HCT116 (cell line): ENCODE measurements at places on chromosomes 16 and 17. TPM values are rescaled to one million over a fixed set of nuclear protein-coding genes. Genes with fewer than 3 reads are reported as not detected.
A peak's percentile ranks its signal among the peaks of the same experiment; 100 is the strongest.

GRCh38 chr16:86667035-86667434, 88.7 kb downstream of the FOXL1 start:
- H3K27ac ChIP-seq: no peak overlapping the region
- H3K4me1 ChIP-seq: peaks cover 70% of the 10 kb centered on the region
- H3K27me3 ChIP-seq: no peaks in the 10 kb centered on the region
- DNase-seq: no peak
- H3K4me3 ChIP-seq: no peak overlapping the region

DDX5 gene
- total RNA-seq: 798 TPM

- H3K4me1 ChIP-seq: no peaks in the 10 kb centered on the region
- no peak overlapping the region for H3K27ac ChIP-seq
- no peaks in the 10 kb centered on the region for H3K36me3 ChIP-seq
- H3K27me3 ChIP-seq: no peaks in the 10 kb centered on the region
- no peak overlapping the region for H3K4me3 ChIP-seq
- no peak for DNase-seq
These were observed 372.9 kb downstream of the CDH13 start for GRCh38 chr16:82999711-83000110.

DNA sequence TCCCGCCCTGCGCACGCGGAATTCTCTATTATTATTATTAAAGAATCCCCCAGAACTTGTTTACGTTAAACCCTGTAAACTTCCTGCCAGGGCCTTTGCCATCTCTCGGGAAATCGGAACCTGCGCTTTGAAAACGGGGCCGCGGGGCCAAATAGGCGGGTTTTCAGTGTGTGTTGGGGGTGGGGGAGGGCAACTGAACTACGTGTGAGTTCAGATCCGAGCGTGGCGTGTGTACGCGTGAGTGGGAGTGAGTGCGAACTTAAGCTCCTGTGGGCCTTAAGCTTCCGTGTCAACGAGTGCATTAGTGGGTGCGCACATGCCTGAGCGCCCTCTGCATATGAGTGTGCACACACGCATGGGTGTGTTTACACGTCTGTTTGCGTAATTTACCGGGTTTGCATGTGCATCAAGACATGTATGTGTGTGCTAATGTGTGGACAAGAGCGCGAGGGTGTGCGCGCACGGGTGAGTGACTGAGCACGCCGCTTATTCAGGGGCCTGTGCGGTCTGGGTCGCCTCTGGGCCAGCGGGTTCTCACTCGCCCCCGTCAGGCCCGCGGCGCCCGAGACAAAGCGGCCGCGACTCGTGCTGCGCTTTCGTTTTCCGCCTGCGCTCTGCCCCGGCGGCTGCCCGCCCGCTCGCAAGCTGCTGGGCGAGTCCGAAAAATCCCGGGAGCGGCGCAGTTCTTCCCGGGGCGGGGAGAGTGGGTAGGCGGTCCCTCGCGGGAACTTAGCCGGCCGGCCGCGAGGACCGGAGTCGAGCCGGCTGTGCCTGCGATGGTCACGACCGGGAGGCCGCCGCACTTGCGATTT, 1.2 kb upstream of the FOXF1 start:
- peak; percentile 32 for DNase-seq
- peak overlapping the region; percentile 56 for H3K27ac ChIP-seq
- H3K4me1 ChIP-seq: peaks cover 16% of the 10 kb centered on the region
- peak overlapping the region; percentile 53 for H3K4me3 ChIP-seq

GRCh38 chr16:88904676-88905365, 38.4 kb upstream of the PABPN1L start:
- DNase-seq: no peak
- H3K36me3 ChIP-seq: no peaks in the 10 kb centered on the region
- H3K4me1 ChIP-seq: peaks cover 16% of the 10 kb centered on the region
- no peaks in the 10 kb centered on the region for H3K27me3 ChIP-seq
- no peak overlapping the region for H3K27ac ChIP-seq

DNA sequence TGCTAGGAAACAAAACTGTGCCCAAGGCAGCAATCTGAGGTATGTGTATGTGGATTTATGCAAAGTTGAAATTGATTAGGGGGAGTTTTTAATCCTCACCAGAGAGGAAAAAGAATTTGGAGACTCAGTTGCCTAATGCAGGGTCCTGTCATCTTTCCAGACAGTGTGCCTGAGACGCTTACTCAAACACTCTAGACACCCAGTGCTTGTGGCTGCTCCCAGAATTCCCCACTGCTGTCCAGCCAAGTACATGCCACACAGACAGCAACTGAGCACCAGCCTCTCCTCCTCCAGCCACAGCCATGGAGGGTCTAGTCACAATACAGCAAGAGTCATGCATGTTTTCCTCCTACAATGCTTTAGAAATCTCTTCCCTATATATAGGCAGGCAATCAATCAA, 118.1 kb downstream of the HIC1 start:
- H3K4me3 ChIP-seq: no peak overlapping the region
- DNase-seq: no peak
- no peaks in the 10 kb centered on the region for H3K4me1 ChIP-seq
- H3K27ac ChIP-seq: no peak overlapping the region
- no peaks in the 10 kb centered on the region for H3K36me3 ChIP-seq

PRDM7 gene
- 0.07 TPM for total RNA-seq

DNA sequence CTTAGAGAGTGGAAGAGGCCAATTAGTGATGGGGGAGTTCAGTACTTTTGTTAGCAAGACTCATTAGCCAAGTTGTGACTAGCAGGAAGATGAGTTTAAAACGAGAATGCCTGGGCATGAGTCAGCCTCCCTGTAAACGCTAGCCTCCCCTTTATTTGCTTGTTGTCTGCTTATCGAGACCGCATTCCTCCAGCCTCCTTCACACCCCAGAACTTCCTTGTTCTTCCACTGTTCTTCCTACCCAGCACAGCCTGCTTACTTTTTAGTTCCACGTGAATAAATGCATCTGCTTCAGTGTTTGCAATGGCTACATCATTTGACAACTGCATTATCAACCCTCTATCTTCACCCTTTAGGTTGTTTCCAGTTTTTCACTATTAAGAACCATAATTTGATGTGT, 20.2 kb upstream of the OR3A1 start:
- DNase-seq: no peak
- H3K4me3 ChIP-seq: no peak overlapping the region
- H3K4me1 ChIP-seq: no peaks in the 10 kb centered on the region
- no peak overlapping the region for H3K27ac ChIP-seq
- peaks cover 34% of the 10 kb centered on the region for H3K27me3 ChIP-seq

GRCh38 chr17:44795928-44796327, 34.2 kb downstream of the GJC1 start:
- H3K36me3 ChIP-seq: peaks cover 15% of the 10 kb centered on the region
- DNase-seq: no peak
- peaks cover 15% of the 10 kb centered on the region for H3K4me1 ChIP-seq
- H3K27me3 ChIP-seq: no peaks in the 10 kb centered on the region

PMFBP1 gene
- 5.6 TPM for total RNA-seq

DNA sequence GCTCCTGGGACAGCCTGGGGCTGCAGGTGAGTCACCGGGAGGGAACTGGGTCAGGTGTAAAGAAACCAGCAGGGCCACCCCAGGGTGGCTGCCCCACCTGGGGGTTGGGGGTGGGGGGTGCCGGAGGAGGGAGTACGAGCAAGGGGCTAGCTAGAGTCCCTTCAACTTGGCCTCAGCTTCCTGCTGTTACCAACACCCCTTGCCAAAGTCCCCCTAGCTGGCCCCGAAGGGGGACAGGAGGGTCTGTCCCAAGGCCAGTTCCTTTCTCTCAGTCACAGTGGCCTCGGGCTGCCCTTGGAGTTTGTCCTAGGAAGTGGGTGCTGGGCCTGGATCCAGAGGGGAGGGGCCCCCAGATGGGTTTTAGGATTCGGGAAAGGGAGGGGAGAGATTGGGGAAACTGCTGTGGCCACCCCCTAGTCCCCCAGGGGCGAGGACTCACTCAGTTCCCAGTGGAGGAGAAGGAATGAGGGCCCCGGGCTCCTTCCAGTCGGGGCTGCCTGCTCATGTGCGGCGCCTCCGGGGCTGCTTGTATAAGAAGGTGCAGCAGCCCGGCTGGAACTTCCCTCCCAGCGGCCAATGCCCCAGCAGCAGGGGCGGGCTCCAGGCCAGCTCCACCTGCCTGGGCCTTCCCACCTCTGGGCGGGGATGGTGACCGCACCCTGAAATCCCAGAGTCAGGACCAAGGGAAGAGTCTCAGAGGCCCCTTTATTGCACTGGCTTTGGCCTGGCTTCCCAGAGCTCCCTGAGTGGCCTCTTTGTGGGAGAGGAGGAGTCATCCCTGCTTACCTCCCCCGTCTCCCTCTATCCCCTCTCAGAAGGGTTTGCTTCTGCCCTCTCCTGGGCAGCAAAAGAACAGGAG, 7.3 kb downstream of the ARHGAP27 start:
- DNase-seq: peak; percentile 98
- peak overlapping the region; percentile 64 for H3K4me3 ChIP-seq
- peak overlapping the region; percentile 72 for H3K27ac ChIP-seq
- no peaks in the 10 kb centered on the region for H3K27me3 ChIP-seq

SKAP1 gene
- 12.4 TPM for total RNA-seq

DNA sequence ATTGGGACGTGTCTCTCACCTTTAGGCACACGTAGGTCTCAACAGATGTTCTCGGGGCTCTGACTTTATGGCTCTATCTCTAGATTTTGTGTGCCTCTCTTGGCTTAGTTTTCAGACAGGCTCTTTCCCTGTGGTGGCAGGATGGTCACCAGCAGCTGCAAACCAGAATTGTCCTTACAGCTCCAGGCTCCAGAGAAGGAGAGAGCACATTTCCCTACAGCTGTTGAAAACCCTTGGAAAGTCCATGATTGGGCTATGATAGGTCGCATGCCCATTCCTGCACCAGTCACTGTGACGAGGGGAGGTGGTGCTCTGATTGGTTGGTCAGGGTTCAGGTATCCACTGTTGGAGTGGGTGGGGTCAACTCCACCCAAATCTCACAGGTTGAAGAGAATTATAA, 41.5 kb downstream of the SHISA9 start:
- H3K4me3 ChIP-seq: no peak overlapping the region
- H3K4me1 ChIP-seq: no peaks in the 10 kb centered on the region
- peaks cover 21% of the 10 kb centered on the region for H3K27me3 ChIP-seq
- no peaks in the 10 kb centered on the region for H3K36me3 ChIP-seq
- H3K27ac ChIP-seq: no peak overlapping the region
- DNase-seq: no peak

DNA sequence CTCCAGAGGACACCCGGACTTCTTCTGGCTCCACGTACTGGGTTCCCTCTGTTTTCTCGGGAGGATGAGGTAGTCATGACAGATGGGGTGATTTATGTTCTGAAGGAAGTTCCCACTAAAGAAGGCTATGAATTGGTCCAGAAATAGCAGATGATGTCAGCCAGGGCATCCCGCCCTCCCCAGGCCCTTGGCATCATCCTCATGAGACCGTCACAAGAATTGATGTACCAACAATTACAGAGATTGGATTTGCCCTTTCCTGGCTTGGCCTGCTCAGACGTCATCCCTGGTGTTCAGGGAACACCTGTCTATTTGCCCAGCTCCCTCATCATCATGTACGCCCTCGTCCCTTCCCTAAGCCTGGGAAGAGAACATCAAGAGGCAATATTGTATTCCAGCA, 102.8 kb upstream of the CCL1 start:
- no peak overlapping the region for H3K27ac ChIP-seq
- H3K36me3 ChIP-seq: no peaks in the 10 kb centered on the region
- H3K4me3 ChIP-seq: no peak overlapping the region
- no peak for DNase-seq
- H3K27me3 ChIP-seq: peaks cover 68% of the 10 kb centered on the region
- no peaks in the 10 kb centered on the region for H3K4me1 ChIP-seq

NAT9 gene
- total RNA-seq: 88.7 TPM

DNA sequence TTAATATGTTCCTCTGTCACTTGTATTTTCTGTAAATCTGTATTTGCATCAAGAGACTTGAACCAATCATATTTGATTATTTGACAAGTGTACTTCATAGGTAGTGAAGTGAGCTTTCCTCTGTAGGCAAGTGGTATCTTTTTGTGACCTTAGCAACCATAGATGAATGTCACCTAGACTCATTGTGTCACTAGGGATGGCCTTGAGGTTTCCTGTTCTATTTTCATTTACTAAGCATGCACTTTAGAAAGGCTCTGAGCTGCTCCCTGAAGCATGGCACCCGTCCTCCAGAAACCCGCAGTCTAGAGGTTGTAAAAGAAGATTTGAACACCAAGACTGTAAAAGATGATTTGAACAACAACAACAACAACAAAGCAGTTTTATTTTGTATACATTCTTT, 151.7 kb downstream of the PRKCB start:
- H3K4me3 ChIP-seq: no peak overlapping the region
- H3K36me3 ChIP-seq: no peaks in the 10 kb centered on the region
- no peak for DNase-seq
- peaks cover 35% of the 10 kb centered on the region for H3K27me3 ChIP-seq
- no peaks in the 10 kb centered on the region for H3K4me1 ChIP-seq

GRCh38 chr16:30660424-30661261, 2.4 kb downstream of the FBRS start:
- H3K4me1 ChIP-seq: peaks cover 18% of the 10 kb centered on the region
- peak overlapping the region; percentile 97 for H3K27ac ChIP-seq
- H3K27me3 ChIP-seq: no peaks in the 10 kb centered on the region
- H3K4me3 ChIP-seq: peak overlapping the region; percentile 88

SLC5A11 gene
- 0.47 TPM for total RNA-seq

PDE6G gene
- not detected for total RNA-seq

GRCh38 chr17:44628243-44629188, 27.8 kb upstream of the MEIOC start:
- no peaks in the 10 kb centered on the region for H3K36me3 ChIP-seq
- H3K4me3 ChIP-seq: no peak overlapping the region
- H3K4me1 ChIP-seq: no peaks in the 10 kb centered on the region
- no peaks in the 10 kb centered on the region for H3K27me3 ChIP-seq

ODAD4 gene
- total RNA-seq: 0.98 TPM

GNG13 gene
- not detected for total RNA-seq

DNA sequence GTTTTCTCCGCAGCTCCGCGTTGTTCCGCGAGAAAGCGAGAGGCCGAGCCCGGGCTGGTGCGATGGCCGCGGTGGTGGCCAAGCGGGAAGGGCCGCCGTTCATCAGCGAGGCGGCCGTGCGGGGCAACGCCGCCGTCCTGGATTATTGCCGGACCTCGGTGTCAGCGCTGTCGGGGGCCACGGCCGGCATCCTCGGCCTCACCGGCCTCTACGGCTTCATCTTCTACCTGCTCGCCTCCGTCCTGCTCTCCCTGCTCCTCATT, 404 bp downstream of the EMC6 start:
- peak overlapping the region; percentile 77 for H3K27ac ChIP-seq
- peak overlapping the region; percentile 74 for H3K4me3 ChIP-seq
- DNase-seq: no peak
- H3K27me3 ChIP-seq: no peaks in the 10 kb centered on the region
- H3K4me1 ChIP-seq: peaks cover 20% of the 10 kb centered on the region

DNA sequence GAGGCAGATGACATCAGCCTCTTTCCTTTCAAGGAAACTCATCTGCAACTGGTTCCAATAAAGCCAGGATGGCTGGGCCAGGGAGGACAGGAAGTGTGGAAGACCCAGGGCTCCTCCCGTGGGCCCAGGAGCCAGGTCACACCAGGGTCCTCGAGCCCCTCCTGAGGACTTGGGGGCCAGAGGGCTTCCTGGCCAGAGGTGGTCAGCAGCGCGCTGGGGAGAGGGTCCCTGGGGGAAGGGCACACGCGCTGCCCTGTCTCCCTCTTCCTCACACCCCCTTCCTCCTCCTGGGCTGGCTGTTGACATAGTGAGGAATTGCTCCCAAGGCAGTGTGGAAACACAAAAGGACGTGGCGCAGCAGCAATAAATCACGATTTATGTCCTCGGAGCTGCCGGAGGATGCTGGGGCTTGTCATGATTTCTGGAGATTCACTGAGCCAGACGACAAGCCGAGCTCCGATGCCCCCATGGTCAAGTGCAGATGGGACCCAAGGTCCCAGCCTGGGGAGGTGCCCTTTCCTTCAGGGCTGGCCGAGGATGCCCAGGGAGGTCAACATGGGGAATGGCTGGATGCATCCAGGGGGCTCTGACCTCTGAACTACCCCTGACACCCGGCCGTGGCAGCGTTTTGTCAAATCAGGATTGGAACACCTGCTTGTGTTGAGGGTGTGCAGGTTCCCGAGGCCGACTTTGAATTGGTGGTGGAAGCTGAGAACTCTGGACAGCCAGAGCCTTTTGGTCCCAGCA, 152.6 kb downstream of the IRF8 start:
- H3K27me3 ChIP-seq: peaks cover 31% of the 10 kb centered on the region
- H3K36me3 ChIP-seq: no peaks in the 10 kb centered on the region
- no peaks in the 10 kb centered on the region for H3K4me1 ChIP-seq
- no peak for DNase-seq
